ENCODE measurements at places on chromosomes 7 and 10.
A peak's percentile ranks its signal among the peaks of the same experiment; 100 is the strongest.

- DNase-seq = no peak
Observed at GRCh38 chr10:121154846-121155245, 303.7 kb downstream of the WDR11 start.

DNA sequence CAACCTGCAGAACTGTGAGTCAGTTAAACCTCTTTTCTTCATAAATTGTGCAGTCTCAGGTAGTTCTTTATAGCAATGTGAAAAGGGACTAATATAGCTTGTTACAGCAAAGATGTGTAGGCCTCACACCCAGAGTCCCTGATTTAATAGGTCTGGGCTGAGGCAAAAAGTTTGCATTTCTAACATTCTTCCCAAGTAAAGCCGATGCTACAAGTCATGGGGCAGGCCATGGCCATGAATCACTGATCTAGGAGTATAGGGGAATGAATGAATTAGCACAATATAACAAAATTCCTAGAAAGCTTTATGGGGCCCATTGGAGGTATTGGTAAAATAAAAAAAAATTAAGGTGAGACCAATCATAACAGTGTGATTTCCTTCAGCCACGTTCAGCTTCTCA, 11.5 kb upstream of the AASS start:
- DNase-seq = peak; percentile 11

DNA sequence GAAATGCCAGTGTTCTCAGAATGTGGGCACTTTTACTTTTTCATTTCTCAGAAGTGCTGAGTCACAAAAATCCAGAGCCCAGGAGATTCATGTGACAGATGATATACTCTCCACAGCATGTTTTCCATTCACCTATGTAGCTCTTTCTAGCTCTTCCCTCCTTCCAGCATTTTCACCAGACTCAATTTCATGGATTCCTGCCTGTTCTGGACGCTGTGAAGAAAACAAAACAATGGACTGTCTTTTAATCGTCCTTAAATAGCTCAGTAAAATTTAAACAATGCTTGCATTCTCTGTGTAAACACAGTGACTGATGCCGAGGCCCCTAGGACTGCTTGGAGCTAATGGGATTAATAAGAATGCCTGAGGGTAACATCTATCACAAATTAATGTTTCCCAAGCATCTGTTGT, 25.5 kb downstream of the ZNF713 start:
- no peak for DNase-seq

- DNase-seq = peak; percentile 96
Observed at GRCh38 chr7:47327698-47328391, 254.1 kb downstream of the TNS3 start.
